ENCODE measurements at places on chromosomes 4 and X.

DNA sequence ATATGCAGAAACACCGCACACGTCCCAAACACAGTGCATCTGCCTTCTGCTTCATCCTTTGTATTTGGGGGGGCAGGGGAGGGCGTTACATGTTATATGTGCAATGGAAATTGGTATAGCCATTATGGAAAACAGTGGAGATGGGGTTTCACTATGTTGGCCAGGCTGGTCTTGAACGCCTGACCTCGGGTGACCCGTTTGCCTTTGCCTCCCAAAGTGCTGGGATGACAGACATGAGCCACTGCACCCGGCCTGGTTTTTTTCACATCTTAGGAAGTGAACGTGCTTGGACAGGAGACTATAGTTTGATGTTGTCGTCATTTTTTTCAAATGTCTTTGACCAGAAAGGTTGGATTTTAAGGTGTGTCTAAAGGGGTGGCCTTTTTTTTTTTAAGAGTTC lies 88.6 kb downstream of the DHRSX start:
- DNase-seq = no peak

DNA sequence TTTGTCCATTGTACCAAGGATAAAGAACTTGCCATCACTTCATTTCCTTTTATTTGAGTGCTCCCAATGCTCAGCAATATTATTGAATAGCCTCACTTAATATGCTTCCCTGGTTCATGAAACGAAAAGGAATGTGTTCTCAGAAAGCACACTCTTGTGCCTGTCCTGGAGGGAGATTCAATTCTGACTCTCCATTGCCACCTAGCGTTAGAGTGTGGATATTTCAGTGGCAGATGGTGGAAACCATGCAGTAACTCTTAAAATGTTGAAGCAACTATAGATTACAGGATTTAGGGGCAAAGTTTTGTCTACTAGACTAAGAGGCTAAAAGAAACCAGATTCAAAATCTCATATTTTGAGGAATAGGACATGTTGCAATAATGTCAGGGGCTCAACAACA lies 36.0 kb downstream of the GAB3 start:
- DNase-seq = no peak

DNA sequence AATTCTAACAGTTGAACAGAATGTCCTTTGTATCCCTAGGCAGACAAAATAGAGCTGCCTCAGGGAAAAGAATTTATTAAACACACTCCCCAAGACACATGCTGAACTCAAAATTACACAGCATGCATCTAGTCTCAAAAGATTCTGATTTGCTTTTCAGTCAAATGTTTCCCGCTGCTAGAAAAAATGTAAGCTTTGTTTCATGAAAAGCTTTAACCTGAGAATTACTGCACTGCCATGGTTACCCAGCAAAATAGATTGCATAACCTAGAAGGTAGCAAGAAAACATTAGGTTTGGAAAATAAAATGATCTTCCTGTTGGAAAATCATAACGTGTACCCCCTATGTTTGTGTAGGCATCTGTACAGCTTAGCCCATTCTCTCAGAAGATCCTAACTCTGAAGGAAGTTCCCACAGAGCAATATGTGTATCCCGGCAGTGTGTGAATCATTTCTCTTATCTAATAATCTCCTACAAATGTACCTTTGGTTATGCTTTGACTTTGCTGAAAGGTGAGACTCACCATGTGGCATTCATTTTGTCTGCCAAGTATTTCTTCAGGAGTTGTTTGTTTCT lies 646.9 kb downstream of the STPG2 start:
- no peak for DNase-seq

DNA sequence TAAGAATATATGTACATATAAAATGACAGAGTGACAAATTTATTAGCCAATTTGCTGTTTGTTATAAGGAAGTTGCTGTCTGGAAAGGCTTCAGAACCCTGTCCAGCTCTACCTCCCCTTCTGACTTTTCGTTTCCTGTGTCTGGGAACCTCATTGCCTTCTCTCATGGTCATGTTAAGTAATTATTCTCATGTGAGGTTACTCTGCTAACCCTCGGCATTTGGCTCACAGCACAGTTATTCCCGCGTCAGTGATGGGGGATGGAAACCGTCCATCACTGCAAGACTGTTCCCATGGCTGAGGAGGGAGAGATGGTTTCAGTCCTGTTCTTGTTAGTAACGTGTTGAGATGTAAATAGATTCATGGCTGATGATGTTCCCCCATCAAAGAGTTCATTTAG lies 11.9 kb downstream of the EDNRA start:
- no peak for DNase-seq

DNA sequence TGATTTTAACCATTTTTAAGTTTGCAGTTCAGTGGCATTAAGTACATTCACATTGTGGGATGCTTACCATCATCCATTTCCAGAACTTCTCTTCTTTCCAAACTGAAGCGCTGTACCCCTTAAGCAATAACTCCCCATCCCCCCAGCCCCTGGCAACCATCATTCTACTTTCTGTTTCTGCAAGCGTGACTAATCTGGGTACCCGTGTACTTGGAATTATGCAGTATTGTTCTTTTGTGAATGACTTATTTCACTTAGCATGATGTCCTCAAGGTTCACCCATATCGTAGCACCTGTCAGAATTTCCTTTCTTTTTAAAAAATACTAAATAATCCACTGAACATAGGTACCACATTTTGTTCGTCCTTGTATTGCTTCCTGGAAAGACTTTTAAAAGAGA lies 32.9 kb downstream of the USP9X start:
- no peak for DNase-seq

- DNase-seq = no peak
Observed at GRCh38 chrX:2664502-2664901, 26.6 kb upstream of the CD99 start.

GRCh38 chrX:122047261-122047660 lies 999.9 kb downstream of the GLUD2 start:
- no peak for DNase-seq

- DNase-seq = no peak
Observed at GRCh38 chr4:153791746-153792617, 3.1 kb upstream of the SFRP2 start.

DNA sequence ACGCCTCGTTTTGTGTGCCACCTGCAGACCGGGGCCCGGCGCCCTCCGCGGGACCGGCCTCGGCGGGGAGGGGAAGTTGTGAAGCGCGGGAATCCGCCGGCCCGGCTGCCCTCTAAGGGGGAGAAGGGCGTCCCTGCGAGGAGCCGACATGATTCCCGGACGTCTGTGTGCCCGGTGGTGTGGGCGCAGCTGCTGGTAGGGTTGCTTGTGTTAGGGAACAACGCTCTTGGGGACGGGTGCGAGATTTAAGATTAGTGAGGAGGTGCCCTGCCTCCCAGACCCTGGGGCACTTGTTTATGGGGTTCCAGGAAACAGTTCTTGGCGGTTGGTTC lies 627 bp downstream of the CDKN2AIP start:
- no peak for DNase-seq

GRCh38 chr4:53313510-53313909 lies 52.4 kb downstream of the SCFD2 start:
- no peak for DNase-seq

GRCh38 chr4:70737409-70737808 lies 15.6 kb downstream of the RUFY3 start:
- no peak for DNase-seq

DNA sequence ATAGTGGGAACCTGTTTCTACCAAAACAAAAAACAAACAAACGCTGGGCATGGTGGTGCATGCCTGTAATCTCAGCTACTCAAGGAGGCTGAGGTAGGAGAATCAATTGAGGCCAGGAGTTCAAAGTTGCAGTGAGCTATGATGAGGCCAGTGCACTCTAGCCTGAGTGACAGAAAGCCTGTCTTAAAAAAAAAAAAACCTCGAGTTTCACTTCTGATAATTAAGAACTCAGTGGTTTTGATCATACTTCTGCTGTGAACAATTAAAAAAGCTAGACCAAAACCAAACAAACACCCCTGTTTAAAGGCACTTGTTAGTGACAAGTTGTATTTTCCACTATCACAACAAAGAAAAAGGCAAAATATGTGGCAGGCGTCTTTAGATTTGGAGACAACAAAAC lies 15.0 kb upstream of the UBE2D3 start:
- DNase-seq = no peak

DNA sequence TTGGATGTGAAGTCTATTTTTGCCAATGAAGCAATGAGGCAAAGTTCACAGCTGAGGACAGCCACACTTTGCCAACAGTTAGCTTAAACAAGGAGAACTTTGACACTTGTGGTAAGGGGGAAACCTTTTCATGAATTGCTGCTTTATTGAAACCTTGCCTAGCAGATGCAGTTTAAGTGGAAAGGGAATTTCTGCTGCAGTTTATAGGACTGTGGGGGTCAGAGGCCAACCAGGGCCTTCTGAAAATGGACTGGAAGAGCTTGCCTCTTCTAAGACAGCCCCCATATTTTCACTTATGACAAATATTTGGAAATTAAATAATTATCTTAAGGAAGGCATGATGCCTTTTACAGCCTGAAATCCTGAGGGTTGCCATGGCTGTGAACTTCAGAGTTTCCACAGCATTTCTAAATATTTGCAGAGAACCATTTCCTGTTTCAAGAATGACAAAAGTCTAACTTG lies 550.3 kb downstream of the RAB28 start:
- no peak for DNase-seq

- DNase-seq = no peak
Observed at GRCh38 chr4:78764498-78764961, 11.6 kb upstream of the BMP2K start.

GRCh38 chr4:183038436-183038835 lies 60.6 kb upstream of the WWC2 start:
- DNase-seq = no peak

GRCh38 chrX:153468008-153468580 lies 2.3 kb downstream of the HAUS7 start:
- no peak for DNase-seq

- no peak for DNase-seq
Observed at GRCh38 chrX:141468940-141469339, 115.6 kb downstream of the SPANXA1 start.
